Femur (tissue), 1 donor: ENCODE measurements at places on chromosomes 2 and 18.

DNA sequence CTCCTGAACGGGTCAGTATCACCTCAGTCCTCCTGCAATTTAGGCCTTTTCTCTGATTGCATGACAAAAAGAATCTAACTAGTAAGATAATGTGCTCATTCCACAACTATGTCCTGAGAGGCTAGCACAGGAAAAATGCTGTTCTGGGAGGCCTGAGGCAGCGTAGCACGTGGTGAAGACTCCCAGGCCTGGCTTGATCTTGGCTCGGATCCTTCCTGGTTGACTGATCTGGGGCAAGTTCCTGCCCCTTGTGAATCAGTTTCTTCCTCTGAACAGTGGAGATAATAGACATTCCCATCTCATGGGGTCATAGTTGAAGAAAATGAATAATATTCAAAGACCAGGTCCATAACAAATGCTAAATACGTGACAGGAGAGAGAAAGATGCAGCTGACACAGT lies 12.3 kb downstream of the FBLN7 start:
- DNase-seq, result no peak

GRCh38 chr2:1593371-1594122 lies 150.8 kb downstream of the PXDN start:
- DNase-seq, result peak; percentile 70

DNA sequence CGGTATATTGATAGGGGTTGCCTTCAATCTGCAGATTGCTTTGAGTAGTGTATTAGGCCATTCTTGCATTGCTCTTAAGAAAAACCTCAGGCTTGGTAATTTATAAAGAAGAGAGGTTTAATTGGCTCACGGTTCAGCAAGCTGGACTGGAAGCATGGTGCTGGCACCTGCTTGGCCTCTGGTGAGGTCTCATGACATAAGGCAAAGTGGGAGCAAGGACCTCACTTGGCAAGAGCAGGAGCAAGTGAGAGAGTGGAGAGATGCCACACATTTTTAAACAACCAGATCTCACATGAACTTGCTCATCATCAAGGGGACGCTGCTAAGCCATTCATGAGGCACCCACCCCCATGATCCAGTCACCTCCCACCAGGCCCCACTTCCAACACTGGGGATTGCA lies 4.9 kb downstream of the MAP3K2 start:
- no peak for DNase-seq

- no peak for DNase-seq
These were observed 185.6 kb downstream of the PID1 start for GRCh38 chr2:229085439-229085838.

DNA sequence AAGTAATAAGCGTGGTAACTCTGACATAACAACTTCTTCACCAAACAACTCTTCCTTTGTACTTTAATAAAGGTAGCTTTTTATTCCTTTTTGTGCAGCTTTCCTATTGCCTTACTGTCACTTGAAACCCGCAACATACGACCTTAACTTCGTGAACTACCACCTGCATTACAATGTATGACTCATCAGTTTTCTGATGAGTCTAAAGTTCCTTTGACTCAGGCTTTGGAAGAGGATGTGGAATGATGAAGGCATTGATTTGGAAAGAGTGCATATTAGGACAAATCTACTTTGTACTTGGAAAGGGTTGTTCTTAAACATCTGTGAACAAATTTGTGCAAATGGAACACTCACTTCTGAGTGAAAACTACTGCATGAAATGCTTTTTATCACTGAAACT lies 1012.1 kb downstream of the TMEM182 start:
- no peak for DNase-seq

DNA sequence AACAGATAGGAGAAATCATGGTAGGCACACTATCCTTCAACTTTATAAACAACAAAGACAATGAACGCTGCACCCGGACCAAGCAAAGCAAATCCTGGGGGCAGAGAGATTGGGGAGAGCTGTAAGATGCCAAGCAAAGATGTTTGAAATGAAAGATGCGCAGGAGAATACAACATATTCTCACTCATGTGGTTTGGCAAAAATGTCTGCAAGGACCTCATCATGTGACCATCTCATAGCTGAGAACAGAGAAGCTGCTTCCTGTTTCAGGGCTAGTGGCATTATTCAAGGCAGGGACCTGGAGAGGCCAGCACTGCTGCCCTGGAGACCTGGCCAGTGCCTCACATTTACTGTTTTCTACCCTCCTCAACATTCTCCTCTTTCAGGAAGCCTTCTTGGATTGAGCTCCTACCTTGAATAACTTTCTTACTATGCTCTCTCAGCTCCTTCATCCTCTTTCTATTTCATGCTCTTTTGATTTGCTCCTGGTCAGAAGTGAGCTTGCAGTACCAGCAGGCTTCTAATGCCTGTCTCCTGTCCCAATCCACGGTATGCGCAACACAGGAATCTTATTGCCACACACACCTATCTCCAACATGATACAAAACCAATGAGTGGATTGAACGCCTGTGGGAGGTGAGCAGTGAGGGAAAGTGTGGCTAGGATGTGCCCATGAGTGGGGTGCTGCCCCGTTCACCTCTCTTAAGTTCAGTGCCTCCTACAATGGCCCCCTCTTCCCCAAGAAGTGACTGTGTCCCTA lies 133.0 kb downstream of the CELF4 start:
- DNase-seq, result no peak

DNA sequence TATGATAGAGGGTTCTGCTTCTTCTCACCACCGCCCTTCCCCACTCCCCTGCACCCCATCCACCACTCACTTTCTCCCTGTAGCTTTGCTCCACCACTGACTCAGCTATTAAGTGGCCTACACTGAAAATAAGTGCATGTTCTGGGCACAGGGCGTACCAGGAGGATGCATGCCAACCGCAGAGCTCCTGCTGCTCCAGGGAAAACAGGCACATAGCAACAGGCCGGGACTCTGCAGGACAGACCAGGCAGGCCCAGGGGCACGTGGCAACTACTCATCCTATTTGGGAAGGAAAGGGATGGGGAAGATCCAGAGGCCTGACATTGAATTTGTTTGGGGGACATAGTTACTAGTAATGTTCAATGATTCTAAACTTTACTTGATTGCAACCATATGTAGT lies 28.4 kb downstream of the ARL4C start:
- no peak for DNase-seq

- DNase-seq, result no peak
These were observed 173.9 kb upstream of the SKOR2 start for GRCh38 chr18:47425365-47425764.

DNA sequence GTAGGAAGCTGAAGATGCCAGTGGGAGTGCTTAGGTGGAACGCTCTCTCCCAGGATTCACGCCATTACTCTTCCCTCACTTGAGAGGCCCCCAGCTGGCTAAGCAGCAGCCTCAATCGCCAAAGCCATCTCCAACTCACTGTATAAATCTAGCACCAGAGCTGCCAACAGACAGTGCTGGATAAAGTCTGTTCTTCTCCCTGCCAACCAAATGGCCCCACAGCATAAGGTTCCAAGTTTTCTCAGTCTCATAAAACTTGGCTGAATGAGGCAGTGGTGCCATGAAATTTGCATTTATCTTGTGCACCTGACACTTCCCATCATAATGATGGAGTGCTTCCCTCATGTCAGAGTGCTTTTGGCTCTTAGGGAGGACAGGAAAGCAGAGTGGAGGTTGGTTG lies 428.2 kb upstream of the ETAA1 start:
- DNase-seq, result no peak

GRCh38 chr2:212863185-212863588 lies 288.2 kb downstream of the IKZF2 start:
- DNase-seq, result no peak

DNA sequence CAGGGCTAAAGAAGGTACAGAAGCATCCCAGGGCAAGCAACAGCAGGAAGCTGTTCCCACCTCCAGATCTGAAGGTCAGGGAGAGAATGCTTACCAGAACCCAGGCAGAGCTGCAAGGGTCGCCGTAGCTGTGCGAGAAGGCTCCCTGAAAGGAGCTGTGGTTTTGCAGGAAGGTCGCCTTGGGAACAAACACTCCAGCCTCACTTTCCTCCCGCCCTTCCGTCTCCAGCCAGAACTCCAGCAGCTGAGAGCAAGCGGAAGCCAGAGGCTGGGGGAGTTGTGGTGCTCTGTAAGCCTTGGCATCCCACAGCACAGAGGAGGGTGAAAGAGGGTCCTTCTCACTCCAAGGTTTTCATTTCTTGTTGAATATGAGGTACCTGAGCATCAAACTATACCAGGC lies 18.3 kb upstream of the ICOS start:
- DNase-seq, result peak; percentile 57

DNA sequence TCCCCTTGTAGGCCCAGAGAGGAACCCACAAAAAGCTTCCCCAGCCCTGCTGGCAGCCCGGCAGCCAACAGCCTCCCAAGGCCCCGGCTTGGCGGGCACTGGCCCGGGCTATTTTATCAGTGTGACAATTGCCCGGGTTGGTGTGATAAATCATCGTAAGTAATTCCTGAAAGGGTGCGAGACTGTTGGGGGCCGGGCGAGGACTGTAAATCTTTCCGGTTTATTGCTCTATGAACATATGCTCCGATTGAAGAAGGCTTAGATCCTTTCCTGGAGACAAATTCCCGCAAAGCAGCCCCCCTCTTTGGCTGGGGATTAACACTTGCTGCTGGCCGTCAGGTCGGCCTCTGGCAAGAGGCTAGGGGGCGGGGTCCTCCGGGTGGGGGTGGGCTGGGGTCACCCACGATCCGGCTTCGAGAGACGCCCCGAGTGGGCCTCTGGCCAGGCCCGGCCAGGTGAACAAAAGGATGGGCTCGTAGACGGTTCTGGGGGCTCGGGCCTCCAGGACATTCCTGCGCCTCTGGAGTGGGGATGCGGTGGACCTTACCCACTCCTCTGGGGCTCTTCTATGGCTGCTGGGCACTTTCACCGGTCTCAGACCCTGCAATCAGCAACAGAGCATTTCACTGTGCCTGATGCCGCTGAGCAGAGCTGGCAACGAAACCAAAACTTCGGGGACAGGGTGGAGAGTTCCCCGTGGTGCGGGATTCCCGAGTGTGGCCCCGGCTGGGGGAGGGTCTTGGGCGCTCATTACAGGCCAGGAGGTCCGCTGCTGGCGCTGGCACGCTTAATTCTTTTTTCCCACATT lies 2.0 kb downstream of the HOXD3 start:
- DNase-seq, result no peak

DNA sequence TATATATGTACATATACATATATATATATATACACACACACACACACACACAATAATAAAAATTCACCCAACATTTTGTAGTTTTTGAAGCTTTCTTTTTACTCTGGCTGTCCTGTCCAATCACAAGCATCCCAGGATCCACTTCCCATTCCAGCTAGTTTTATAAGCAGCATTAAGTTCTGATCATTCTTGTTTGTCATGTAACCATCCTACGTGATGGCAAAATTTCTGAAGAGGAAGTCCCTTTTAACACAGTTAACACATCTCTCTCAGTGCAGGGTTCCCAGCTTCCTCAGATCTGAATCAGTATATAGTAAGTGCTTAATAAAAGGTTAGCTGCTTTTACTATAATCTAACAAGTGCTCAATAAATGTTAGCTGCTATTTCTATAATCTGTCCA lies 26.4 kb downstream of the MYOM1 start:
- no peak for DNase-seq

DNA sequence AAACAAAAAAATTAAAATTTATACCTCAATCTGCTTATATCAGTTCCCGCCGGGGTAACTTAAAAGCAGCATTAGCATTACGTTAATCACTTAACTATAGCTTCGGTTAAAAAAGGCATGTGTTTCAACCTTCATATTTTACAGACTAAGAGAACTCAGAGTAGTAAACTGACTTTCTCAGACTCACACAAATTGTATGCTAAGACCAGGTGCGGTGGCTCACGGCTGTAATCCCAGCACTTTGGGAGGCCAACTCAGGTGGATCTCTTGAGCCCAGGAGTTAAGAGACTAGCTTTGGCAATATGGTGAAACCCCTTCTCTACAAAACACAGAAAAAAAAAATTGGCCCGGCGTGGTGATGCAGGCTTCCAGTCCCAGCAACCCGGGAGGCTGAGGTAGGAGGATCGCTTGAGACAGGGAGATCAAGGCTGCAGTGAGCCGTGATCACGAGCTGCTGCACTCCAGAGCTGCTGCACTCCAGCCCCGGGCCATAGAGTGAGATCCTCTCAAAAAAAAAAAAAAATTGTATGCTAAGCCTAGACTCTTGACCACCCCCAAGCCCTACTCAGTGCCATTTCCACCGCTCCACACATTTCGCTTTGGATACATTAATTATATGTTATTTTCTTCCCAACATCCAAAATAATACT lies 2.4 kb downstream of the HNRNPLL start:
- DNase-seq, result no peak

- DNase-seq, result no peak
These were observed 1017.6 kb downstream of the DPP10 start for GRCh38 chr2:115460008-115460407.

- no peak for DNase-seq
These were observed 722.7 kb downstream of the TSN start for GRCh38 chr2:122478117-122478516.

DNA sequence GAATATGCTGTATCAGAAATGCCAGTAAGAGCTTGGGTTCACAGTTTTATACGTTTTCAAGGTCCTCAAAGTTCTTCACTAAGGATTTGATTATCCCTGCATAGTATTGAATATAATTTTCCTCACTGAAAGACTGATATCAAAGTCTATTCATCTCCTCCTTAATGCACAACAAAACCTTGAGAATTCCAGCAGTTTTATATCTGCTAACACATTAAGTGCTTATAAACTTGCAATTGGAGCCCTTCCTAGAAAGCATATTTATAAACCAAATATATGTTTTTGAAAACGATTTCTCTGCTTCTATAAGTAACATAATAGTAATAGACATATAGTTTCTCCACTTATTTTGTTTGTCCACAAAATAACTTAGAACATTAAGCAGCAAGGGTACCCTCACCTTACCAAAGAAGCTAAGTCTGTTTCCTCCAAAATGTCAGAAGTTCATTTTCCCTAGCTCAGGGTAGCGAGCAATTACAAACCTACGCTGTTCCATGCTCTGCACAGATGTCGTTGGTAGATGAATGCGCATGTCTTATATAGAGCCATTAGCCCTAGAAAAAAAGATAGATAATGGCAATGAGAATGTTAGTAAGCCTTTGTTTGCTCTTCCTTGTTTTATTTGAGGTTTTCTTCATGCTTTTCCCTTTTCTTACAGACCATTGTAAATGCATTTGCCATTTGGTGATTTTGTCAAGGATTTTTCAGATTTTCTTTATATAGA lies 213.2 kb downstream of the RBM43 start:
- no peak for DNase-seq

- DNase-seq, result no peak
These were observed 130.6 kb downstream of the CLIP4 start for GRCh38 chr2:29245742-29246382.
